ENCODE measurements at places on chromosomes 1 and 21.

- no peak for DNase-seq
Observed at GRCh38 chr1:27117733-27118439, 37.0 kb downstream of the SLC9A1 start.

- no peak for DNase-seq
Observed at GRCh38 chr1:2168535-2168934, 26.0 kb downstream of the FAAP20 start.

DNA sequence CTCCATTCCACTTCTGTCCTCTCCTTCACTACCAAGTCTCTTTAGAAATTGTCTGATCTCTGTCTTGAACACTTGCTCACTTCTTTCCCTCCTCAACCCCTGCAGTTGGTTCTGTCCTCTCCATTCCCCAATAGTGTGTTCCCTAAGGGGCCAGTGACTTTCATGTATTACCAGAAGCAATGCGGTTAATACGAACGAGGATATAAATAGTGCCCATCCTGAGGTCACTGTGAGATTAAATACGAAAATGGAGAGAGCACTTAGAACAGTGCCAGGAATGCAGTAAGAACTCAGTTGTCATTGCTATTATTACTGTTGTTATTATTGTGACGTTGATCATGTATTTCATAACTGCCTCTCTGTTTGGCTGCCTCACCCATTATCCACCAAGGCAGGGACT is 53.0 kb upstream of the ARTN start:
- no peak for DNase-seq

DNA sequence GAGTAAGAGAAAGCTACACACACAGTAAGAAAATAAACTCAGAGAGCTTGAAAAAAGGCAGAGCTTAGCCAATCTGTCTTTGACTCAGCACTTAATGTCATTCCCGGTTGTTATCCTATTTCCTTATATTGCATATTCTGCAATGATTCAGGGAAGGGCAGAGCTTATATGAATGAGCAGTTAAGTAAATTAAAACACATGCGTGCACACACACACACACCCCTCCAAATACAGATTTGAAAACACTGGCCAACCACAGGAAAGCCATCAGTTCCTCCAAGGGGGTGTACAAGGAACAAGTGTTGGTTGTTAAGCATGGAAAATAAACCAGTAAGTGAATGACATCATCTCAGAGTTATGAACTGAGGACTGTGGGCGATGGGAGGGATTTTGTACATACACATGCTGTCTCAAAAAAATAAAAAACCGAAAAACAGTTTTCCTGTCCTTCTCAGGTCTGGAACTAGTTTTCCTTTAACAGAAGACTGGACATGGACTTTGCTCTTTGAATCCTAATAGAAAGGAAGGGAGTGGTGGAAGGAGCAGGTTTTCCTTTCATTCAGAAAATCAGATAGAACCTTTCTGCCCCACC is 1.0 kb downstream of the IQGAP3 start:
- no peak for DNase-seq

DNA sequence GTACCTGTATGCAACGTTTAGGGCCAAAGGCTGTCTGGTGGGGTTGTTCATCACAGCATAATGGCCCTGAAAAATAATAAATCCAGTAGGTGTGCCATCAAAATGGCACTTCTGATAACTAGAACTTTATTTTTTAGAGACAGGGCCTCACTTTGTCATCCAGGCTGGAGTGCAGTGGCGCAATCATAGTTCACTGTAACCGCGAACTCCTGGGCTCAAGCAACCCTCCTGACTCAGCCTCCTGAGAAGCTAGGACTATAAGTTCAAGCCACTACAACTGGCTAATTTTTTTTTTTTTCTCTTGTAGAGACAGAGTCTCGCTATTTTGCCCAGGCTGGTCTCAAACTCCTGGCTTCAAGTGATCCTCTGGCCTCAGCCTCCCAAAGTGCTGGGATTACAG is 4.7 kb downstream of the SNAPIN start:
- DNase-seq = no peak

DNA sequence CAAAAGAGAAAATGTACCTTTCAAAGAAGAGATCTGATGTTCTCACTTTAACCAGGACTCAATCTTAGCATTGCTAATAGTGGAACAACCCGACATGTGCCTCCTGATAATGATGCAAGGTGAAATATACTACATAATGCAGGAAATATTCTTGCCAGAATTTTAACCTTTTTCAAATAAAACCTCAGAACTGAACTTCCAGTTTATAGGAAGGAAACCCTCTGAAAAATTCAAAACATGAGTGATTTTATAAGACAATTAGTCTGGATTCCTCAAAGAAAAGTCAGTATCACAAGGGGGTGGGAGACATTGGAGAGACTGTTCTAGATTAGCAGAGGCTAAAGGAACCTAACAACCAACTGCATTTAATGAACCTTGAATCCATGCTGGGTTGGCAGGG is 18.1 kb downstream of the AHCYL1 start:
- no peak for DNase-seq

Measured in esophagus squamous epithelium (tissue), 5 donors.